ENCODE measurements at places on chromosomes 5 and 9.

DNA sequence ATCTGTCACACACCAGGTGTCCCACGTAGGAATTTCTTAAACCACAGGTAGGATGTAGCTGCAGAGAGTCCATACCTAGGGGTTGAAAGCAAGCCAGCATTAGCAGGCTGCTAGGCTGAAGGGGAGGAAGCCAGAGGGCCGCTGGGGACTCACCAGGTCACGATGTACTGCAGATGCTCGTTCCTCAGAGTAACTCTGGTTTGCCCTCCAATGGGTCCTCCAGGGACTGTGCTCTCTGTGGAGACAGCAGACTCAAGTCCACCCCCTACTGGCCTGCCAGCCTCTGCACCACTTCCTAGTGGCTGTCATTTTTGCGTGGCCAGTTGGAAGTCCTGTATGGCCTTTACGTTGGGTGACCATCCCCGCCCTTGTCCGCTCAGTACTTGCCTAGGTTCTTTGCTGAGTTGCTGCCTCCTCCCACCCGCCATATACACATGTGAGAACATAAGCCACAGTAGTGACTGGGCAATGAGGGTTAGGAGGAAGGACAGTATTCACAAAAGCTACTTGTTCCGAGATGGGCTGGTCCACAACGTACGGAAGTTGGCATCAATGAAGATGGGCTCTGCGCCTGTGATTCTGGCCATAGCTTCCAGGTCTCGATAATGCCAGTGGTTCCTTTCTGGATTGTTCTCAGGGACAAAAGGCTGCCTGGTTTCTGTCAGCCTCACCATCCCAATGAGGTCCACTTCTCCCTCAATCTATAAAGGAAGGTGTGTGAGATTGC, 4.1 kb downstream of the RPL7A start:
- DNase-seq: no peak

DNA sequence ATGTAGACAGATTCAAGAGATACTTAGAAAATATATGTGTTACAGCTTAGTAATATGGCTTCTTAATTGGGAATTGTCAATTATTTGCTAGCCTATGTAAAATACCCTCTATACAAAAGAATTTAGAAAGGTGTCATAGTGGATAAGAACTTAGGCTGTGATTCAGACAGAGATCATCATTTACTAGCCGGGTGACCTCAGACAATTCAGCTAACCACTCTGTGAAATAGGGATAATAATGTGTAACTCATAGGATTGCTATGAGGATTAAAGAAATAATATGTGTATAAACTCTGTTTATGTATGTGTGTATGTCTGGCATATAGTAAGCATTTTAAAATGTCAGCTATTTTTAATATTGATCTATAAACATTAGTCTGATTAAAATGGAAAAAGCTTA, 5.9 kb upstream of the LARS1 start:
- no peak for DNase-seq

DNA sequence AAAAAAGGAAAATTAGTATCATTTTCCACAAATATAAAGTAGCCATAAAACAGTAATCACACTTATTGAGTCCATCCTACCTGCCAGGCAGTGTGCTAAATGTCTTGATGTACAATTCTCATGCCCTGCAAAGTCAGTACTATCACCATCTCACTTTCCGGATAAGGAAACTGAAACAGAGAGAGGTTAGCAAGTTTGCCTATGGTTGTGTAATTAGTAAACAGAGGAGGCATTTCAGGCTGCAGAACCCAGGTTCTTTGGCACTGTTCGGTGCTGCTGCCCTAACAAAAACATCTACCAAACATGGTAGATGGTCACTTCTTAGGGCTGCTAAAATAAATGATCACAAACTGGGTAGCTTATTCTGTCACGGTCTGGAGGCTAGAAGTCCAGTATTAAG, 22.6 kb downstream of the PLAC8L1 start:
- no peak for DNase-seq

DNA sequence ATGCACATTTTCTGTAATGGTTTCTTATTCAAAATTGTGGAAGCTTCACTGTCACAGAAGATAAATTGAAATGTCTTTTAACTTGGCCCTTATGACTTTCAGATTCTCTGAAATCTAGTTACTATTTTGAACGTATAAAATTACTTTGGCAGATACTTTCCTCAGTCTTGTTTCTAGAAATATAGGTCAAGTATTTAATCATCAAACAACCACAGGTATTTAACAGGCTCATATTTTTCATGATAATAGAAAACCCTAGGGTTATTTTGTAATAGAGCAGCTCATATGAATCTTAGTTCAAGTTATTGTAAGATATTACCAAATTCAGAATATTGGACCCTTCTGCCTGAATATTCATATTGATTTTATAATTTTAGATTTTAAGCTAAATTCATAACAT, 236.0 kb upstream of the CDH18 start:
- no peak for DNase-seq

GRCh38 chr5:31806561-31806960, 167.6 kb downstream of the PDZD2 start:
- no peak for DNase-seq

DNA sequence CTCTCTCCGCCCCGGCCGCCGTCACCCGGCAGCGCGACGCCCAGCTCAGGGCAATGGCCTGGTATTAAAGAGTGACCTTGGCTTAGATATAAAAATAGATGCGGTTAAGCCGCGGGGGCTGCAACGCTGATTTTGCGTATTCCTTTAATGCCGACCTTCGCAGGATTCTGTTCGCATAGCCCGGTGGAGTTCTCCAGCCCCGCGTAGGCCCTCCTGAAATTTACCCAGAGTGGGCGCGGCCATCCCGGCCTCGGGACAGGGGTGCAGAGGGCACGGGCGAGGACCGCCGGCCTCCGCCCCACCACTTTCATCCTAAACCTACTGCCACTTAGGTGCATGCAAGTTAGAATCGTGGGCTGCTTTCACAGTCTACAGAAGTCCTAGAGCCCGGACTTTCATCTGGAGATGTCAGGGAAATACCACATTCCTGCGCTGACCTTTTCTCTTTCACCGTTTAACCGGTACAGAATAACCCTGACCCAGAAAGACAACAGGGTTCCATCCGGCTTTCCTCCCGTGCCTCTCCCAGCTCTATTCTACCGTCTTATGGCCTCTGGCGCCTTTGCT, 492 bp upstream of the FAM169A start:
- no peak for DNase-seq

DNA sequence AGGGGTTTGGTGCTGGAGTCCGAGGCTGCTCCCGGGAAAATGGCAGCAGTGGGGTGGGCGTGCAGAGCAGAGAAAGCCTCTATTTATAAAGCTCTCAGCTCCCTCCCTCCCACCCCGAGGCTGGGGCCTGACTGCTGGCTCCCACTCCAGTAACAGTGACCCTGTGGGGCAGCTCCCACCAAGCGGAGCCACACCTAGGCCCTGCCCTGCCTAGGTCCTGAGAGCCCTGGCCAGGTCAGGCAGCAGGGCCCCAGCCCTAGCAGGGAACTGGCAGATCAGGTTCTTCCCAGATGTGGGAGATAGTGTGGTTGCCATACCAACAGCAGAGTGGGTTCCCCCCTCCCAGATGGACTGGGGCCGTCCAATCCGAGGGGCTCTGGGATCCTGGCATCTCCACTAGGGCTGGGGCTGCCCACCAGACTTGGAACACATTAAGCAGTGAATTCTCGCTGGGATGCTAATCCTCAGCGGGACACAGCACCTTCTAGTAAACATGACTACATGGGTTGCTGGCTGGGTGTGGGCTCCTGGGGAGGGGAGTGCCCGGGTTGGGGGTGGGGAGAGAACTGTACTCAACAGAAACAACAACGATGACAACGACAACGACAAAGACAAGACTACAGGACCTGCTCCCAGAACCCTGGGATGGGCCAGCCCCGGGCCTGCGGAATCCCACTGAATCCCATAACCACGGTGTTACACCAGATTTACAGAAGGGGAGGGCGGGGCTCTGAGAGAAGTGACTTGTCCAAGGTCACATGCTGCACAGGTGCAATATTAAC, 1.5 kb downstream of the SH3GLB2 start:
- peak; percentile 39 for DNase-seq

DNA sequence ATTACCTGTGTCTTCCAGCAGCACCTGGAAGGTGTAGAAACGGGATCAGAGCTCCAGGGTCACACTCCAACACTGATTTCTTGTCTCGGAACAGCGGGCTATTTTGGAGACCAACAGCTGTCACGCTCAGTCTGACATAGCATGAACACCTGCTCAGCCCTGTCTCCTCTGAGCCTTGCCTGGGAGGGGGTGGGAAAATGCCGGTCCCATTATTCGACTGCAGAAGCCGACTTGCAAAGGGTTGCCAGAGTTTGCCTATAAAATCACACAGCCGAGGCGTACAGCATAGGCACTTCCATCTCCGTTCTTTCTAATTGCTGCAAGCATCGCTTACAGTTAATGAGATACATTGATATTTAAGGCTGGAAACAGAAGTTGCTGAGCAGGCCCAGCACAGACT, 300.8 kb upstream of the MSX2 start:
- no peak for DNase-seq

DNA sequence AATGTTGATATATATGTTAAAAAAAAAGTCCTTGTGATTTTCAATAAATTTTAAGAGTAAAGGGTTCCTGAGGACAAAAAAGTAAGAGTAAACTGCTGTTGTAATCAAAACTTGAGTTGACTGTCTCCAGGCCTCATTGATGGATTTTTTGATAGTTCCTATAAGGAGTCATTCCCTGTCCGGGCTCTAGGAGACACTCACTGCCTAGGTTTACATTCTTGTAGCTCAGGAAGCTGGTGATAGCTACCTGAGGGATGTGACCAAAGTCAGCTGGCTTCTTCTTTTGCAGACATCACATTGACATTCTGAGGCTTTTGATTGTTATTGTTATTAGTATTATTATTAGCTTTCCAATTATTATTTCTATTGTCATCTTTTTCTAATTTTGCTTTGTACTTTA, 116.5 kb upstream of the FBXL7 start:
- DNase-seq: no peak

DNA sequence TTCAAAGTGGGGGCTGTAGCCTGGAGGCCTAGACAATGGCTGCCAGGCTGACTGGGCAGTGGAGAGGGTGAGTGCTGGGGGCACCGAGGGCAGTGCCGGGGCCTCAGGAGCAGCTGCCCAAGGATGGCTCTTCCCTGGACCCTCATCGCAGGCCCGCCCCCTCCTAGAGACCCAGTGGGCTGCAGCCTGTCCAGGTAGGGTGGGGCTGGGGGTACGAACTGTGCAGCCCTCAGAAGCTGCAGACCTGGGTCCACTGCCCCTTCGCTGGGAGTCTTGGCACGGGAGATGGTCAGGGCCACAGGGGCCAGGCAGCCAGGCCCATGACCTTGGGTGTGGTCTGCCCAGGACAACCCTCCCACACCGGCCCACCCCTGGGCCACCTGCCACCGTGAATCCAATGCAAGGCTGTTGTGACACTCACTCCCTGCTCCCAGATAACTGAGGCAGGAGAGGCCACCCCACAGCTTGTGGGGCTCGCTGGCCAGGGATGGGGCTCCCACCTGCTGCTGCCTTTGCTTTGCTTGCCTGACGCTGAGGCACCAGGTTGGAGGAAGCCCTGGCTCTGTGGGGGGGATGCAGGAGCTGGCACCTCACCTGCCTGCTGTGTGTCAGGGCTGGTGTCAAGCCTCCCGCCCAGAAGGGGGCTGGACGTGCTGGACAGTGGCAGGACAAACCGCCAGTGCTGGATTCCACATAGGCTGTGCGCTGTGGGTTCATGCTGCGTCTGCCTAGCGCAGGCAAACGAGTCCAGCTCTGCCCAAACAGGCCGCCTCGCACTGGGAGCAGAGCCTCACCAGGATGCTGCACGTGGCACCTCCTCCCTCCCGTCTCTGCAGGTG, 23.1 kb upstream of the SLC9A3 start:
- DNase-seq: peak; percentile 20

- no peak for DNase-seq
These were observed 12.6 kb upstream of the ANKH start for GRCh38 chr5:14884062-14884612.
